ENCODE measurements at places on chromosomes 13 and 19. TPM values are rescaled to one million over a fixed set of nuclear protein-coding genes. Genes with fewer than 3 reads are reported as not detected.

Gene LINGO3
- not detected for total RNA-seq

Gene HSPB6
- under 0.01 TPM for total RNA-seq

Gene DPF1
- under 0.01 TPM for total RNA-seq

Gene SLC25A41
- total RNA-seq = 0.21 TPM

All from nasal cavity respiratory epithelium epithelial cell of viscerocranial mucosa (primary cell).